CD4-positive, alpha-beta T cell treated with Interferon gamma for 1 hour (primary cell): ENCODE measurements at places on chromosomes 12 and 14.

DNA sequence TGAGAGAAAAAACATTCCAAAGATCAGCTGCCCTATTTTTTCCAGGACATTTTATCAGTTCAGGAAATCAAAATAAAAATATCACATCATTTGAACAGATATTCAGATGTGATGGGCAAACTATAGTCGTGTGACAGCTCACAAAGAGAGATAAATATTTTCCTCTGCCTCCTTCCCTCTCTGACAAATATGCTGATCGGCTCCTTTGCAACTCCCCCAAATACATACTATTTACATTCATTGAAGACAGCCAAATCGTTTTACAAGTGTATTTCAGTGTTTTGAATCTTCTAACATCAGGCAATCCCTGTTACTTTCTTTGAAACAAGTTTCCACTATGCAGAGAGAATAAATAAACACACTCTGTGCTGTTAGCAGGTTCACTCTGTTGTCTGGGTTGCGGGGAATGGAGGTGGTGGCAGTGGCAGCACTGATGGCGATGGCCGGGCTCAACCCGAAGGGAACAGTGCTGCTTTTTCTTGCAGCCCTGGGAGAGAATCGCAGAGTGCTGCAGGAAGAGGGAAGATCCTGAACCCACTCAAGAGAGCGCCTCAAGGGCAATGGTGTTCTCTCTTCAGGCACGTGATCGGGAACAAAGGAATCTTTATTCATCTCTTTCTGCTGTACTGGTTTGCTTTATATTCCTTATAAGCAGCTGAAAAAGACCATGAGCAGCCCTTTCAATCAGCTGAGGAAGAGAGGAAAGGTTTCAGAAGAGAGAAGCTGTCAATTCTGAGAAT, 142.5 kb downstream of the PHLDA1 start:
- DNase-seq: no peak

DNA sequence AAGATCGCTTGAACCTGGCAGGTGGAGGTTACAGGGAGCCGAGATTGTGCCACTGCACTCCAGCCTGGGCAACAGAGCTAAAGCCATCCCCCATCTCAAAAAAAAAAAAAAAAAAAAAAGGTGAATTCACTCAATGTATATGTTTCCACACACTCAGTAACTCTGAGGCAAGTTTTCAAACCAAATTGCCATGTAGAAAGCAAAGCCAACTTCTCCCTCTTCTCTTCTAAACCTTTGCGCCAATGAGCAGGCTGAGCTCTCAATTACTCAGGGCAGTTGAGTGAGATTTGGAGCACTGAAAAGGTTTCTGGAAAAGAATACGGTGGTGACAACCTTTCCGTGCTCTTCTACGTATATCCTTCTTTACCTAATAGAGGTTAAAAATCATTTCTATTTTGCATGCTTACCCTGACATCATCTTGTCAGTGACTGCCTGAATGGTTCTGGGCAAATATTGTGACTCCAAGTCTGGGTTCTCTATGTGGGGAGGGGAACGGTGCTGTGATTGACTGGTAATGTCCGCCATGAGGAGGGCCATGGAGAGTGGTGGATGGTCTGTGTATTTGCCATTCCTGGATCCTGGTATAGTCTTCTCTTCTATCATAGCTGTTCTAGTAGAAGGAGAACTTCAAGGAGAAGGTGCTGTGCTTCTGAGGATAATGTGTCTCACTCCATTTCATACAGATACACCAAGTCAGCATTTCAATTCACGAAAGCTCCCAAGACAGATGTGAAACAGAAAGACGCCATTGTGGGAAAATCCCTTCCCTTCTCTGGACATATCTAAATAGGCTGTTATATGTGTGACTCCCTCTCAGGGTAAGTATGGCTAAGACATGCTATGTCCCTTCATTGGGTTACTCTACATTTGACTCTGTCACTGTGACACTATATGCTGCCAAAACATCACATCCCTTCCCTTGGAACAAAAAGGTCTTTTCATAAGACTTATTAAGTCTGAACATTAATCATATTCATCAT, 46.2 kb upstream of the MED13L start:
- DNase-seq: no peak

DNA sequence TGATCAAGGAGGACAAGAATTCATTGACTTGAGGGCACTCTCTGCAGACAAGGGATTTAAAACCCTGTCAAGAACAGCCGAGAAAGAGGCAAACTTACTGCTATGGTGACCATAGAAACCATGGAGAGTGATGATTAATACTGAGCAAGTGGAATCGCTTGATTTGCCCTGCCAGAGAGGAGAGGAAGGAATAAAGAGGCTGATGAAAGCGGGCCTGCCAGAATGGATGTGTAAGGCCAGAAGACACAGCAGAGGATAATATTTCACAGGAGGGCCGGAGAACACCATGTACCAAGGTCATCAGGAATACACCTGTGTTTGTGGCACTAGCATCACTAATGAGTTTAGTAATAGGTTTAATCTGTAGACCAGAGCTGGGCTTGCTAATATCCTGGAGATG, 221.8 kb upstream of the DCN start:
- DNase-seq: no peak

GRCh38 chr12:119693511-119693910, 25.6 kb downstream of the PRKAB1 start:
- no peak for DNase-seq

DNA sequence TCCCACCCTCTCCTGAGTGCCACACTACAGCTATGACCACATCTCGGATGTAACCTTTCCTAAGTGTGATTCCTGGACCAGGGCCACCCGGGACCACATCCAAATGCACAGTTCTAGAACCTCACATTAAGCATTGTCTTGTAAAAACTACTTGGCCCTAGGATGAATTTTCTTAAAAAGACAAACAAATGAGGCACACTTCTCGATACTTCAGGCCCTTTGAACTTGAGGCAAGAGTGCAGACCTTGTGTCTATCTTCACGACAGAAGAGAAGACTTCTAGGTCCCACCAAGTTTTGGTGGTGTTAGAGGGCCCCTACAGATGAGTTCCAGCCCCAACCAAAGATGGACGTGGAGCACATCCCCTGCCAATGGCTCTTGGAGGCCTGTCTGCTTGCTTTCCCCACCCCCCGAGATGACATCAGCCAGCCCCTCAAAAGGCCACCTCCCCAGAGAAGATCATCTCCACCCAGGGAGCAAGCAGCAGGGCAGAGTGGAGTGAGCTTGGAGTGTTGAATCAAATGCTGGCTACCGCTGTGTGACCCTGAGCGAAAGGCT, 9.3 kb downstream of the ISCU start:
- DNase-seq: no peak

DNA sequence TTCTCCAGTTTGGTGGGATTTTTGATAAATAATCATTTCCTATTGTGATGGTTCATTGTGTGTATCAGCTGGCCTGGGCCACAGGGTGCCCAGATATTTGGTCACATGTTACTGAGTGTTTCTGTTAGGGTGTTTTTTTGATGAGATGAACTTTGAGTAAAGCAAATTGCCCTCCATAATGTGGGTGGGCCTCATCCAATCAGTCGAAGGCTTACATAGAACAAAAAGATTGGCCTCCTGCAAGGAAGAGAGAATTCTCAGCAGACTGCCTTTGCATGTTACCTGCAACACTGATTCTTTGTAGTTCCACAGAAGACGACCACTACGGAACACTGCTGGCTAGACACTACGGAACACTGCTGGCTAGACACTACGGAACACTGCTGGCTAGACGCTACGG, 441.6 kb downstream of the GLT1D1 start:
- no peak for DNase-seq

- DNase-seq: no peak
Observed at GRCh38 chr14:32006263-32007110, 70.6 kb upstream of the ARHGAP5 start.

DNA sequence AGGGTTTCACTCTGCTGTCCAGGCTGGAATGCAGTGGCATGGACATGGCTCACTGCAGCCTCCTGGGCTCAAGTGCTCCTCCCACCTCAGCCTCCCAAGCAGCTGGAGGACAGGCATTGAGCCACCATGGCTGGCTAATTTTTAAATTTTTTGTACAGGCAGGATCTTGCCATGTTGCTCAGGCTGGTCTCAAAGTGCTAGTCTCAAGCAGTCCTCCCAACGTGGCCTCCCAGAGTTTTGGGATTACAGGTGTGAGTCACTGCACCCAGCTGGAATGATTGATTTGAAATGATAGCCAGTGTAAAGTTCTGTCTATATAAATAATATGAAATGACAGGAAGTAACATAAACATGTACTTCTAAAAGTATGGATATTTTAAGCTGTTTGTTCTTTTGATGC, 172.7 kb downstream of the FUT8 start:
- no peak for DNase-seq

- no peak for DNase-seq
Observed at GRCh38 chr14:54535646-54536045, 25.9 kb downstream of the CGRRF1 start.
